ENCODE measurements at places on chromosomes 3 and 15.

GRCh38 chr3:122063908-122064307, 8.7 kb downstream of the CD86 start:
- DNase-seq, result no peak

GRCh38 chr3:124800511-124801258, 70.4 kb downstream of the UMPS start:
- no peak for DNase-seq

DNA sequence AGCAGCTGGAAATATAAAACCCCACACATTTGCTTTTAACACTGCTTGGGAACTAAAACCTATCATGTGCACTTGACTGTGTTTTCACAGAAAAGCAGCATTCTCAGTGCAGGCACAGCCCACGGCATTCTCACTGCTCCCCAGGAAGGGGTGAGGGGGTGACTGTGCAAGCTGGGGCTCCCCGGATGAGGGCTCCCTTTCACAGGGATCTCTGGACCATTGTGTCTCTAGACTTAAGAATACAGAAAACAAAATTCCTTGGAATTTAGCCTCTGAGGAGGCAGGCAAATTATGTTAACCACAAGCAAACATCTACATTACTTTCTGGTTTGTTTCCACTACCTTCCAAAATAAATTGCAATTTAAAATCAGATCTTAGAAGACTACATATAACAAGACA, 100.3 kb downstream of the FSIP1 start:
- DNase-seq, result no peak

GRCh38 chr15:93482731-93483130, 393.7 kb upstream of the RGMA start:
- DNase-seq, result no peak

DNA sequence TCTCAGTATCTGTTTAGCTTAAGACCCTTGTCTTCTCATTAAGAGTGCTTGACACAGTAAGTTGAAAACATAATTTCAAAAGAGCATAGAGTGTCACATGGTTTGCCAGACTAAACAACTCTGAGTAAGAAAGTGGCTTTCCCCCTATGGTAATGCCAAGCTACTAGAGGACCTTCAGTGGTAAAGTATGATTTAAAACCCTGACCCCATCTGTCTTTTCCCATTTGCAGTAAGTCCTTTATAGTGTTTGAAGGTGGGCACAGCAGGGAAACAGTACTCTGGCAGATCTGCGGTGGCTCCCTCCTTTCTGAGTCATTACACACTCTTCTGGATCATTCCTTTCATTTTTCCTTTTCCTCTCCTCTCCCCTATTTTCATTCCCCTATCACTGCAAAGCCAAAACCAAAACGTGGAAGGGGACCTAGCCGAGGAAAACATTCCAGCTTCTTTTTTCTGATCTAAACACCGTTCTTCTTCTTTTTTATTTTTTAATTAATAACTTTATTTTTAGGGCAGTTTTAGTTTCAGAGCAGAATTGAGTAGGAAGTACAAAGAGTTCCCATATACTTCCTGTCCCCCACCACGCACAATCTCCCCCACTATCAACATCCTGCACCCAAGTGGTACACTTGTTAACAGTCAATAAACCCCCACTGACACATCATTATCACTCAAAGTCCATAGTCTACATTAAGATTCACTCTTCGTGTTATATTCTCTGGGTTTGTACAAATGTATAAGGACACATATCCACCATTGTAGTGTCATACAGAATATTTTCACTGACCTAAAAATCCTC, 74.7 kb downstream of the PPARG start:
- DNase-seq, result no peak

DNA sequence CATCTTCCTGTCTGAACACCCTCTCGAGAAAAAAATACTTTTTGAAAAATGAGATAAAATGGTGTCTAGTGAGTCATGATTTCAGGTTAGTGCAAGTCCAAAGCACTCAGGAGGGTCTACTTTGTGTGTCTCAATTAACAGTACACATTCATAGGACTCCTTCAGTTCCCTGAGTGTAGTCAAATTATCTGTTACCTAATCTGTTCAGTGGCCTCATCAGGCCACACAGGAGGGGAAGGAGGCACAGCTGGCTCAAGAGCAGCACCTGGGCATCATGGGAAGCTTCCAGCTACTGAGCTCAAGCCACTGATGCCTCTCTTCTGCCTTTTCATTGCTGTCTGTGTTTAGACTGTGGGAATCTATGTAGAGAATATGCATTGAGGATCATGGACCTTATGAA, 341.4 kb upstream of the SGO1 start:
- no peak for DNase-seq

GRCh38 chr15:33587773-33588172, 277.0 kb downstream of the RYR3 start:
- DNase-seq, result no peak

DNA sequence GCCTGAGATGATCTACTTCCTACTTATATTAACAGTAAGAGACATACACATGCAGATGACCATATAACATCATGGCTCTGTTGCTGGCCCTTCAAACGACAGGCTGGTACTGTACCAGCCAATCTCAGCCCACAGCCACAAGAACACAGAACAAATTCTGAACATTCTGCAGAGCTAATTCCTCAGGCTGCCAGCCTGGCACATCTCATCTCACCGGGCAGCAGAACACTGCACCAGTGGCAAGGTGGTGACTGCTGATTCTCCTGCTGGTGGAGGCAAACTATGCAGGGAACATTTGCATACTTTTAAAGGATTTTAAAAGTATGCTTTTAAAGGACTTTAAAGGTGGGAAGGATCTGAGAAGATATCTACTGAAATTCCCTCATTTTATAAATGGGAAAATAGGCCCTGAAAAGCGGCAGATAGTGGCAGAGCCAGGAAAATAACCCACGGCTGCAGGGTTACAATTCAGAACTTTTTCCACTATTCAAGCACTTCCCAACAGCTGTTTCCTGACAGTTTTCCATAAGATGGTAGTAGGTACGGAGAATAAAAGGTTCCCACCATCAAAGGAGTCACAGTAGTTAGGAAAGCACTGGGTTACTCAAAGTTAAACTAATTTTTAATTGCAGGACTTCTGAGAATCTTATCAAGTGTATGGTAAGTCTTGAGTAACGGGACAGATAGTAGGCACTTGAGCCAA, 37.3 kb downstream of the SUMF1 start:
- DNase-seq, result no peak

- no peak for DNase-seq
Observed at GRCh38 chr3:177944228-177944661, 592.0 kb upstream of the KCNMB2 start.

DNA sequence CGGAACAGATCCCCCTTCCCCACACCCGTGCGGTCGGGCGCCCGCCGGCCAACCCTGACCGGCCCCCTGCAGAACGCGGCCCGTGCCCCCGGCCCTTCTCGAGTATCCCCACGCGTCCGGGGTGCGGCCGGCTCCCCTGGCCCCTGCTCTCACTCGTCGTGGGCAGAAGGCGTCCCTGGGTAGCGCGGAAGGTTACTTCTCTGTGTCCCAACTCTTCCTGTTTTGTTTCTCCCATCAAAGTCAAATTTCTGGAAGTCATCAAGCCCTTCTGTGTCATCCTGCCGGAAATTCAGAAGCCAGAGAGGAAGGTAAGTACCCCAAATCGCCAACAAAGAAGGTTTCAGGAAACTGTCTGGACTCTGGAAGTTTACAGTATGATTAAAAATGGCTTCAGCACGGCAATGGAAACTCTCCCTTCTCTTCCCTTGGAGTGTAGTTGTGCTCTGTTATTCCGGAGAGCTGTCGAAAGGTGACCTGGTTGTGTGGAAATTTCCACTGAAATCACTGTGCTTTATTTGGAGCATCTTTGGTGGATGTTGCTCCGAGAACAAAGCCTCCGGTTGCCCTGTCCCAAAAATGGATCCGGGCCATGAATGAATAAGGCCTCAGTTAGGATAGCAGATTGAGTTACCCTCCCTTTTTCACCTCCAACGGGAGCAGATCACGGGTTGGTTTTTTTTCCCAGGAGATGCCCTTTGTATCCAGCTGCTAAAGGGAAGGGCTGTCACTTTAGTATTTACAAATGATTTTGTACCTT, 536 bp downstream of the SEC61A1 start:
- no peak for DNase-seq

DNA sequence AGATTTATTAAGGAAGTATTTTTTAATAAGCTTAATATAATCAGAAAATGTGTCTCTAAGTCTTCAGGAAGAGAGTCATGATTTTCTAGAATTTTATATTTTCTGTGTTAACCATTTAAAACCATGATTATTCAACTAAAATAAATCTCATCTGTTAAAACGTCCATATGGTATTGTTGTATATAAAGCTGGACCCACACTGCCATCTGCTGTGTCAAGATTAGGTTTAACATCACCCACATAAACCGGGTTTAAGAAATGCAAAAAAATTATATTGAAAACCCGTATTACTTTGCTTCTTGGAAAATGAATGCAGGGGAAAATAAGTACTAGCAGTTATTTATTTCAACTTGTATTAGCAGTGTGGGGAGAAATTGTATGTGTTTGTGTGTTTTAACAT, 9.5 kb upstream of the CCDC66 start:
- no peak for DNase-seq

DNA sequence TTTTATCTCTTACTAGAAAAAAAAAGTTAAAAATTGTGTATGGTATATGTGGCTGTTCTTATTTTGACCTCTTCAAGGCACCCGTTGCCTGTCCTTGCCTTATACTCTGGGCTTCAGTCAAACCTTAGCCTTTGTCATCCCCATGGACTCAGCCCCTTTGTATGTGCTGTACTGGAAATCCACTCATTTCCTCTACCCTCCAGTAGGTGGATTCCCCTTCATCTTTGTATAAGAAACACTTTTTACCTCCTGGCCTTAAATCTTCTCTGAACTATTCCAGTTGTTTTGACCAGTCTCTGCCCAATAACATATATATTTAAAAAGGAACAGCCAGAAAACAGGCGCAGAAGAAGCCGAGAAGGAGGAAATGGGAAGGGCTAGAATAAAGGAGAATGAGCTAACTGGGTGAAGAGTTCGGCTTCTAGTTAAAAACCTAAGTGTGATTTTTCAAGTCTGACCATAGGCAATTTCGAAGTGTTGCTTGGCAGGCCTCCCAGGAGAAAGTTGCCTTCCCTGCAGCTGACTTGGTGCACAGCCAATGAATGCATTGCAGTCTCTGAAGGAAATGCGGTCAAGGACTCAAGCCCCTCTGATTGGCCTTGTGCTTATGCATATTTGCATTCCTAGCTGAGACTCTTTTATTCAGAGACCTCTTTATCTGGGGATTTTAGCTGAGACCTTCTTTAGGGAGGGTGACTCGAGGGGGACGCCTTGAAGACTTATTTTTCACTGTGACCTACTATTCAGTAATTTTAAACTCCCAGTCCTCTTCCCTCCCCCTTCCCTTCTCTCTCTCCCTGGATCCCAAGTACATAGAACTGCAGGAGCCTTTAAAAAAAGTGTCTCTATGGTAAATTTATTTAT, 277.4 kb downstream of the ROBO1 start:
- DNase-seq, result no peak

DNA sequence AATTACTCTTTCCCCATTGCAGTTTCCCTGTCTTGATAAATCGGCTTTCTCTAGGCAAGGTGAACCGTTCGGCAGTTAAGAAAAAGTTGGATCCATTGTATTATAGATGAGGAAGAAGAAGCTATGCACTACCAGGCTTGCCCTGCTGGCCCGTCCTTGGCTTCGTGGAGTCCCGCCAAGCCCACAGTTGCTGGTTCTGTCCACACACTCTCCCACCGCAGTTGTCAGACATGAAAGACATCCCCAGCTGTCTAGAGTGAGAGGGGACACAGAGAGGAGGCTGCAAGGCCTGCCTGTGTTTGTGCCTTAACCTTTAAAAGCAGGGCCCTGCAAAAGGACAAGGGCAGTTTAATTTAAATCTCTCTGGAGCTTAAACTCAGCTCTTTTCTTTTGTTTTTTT, 47.2 kb upstream of the PLCL2 start:
- DNase-seq, result no peak

DNA sequence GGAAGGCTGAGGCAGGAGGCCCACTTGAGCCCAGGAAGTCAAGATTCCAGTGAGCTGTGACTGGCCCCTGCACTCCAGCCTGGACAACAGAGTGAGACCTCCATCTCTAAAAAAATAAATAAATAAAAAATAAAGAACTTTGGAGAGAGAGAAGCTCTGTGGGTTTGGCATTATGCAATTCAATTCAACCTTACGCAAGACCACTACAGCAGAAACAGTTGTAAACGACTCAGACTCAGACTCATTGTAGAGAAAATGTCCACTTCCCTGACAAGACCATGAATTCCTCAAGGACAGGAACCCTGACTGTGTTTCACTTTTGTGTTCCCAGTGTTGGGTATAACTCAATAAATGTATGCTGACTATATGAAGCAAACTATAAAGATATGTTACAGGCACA, 90.3 kb upstream of the C3orf80 start:
- DNase-seq, result no peak

DNA sequence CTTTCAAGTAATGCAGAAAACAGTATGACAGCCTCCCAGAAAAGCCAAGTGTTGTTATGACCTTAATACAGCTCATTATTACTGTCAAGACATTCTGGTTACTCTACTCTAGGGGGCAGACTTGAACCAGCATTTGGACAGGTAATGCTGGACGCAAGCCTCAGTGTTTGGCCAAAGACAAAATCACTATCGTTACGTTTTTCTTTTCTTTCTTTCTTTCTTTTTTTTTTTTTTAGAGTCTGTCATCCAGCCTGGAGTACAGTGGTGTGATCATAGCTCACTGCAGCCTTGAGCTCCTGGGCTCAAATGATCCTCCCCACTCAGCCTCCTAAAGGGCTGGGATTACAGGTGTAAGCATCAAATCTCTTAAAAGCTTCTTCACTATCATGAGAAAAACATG, 29.4 kb upstream of the TMEM45A start:
- DNase-seq, result no peak

DNA sequence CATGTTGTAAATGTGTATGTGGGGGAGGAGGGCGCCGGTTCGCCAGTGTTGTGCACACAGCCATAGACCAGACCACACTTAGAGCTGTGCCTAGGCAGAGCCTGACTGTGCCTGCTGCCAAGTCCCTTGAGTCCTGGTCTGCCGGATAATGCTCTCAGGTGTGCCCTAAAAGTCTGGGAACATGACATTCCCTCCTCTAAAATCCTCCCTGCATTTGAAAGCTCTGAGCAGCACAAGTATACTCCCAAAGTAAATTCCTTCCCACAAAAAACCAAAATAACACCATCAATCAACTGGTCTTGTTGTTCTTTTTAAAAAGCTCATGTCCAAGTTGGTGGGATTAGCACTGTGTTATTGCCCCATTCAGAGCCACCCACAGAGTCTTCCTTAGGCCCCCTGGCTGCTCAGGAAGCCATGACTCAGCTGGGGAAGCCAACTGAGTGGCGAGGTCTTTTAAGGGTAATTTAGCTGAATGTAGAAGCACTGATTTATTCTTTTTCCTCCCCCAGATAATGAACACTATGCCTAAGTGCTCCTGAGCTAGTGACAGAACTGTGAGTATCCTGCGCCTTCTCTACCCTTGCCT, 147.8 kb upstream of the MCTP2 start:
- DNase-seq, result no peak

- DNase-seq, result no peak
Observed at GRCh38 chr3:53819163-53819868, 26.9 kb downstream of the CHDH start.

Data from stimulated activated CD8-positive, alpha-beta memory T cell treated with anti-CD3 and anti-CD28 coated beads, Interleukin-15, amount 100 ng/mL, for 4 hours (primary cell).